Panc1 (cell line): ENCODE measurements at places on chromosomes 3 and 15. TPM values are rescaled to one million over a fixed set of nuclear protein-coding genes. Genes with fewer than 3 reads are reported as not detected.
A peak's percentile ranks its signal among the peaks of the same experiment; 100 is the strongest.

- DNase-seq: no peak
- no peaks in the 10 kb centered on the region for H3K27me3 ChIP-seq
- no peak overlapping the region for H3K4me3 ChIP-seq
- H3K27ac ChIP-seq: no peak overlapping the region
- H3K4me1 ChIP-seq: peaks cover 5% of the 10 kb centered on the region
Observed at GRCh38 chr3:32180141-32180784, 58.2 kb upstream of the CMTM8 start.

DNA sequence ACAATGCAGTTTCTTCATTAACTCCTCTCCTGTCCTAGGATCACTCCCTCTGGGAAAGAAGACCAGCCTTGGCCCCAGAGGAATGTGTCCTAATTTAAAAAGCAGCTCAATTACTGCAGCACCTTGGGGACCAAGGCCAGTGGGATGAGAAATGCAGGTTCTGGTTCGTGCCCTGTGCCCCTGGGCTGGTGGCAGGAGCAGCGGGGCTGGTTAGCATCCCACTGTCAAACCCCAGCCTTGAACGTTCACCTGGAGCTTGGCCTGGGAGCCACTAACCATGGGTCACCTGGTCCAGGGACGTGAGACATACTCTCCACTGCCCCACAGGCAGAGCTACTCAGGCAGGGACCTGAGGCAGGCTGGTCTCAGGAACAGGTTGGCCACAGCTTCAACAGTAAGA is 8.4 kb upstream of the RTP3 start:
- H3K4me1 ChIP-seq: no peaks in the 10 kb centered on the region
- H3K27ac ChIP-seq: no peak overlapping the region
- no peak overlapping the region for H3K4me3 ChIP-seq

DNA sequence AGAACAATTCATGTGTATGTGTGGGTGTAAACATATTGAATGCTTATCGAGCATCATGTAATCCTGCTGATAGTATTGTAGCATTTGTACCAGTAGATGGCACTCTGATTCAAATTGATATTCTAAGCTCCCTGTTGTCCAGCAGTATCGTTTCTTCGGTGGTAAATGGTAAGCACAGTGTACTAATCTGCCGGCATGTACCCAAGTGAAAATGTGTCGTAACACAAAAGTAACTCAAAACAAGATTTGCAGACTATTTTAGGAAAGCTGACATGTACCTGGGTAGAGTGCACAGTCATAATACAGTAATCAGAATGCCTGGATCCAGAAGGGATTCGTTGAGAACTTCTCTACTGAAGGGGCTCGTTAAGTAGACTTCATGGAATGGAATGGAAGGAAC is 31.7 kb upstream of the MNS1 start:
- H3K27ac ChIP-seq: no peak overlapping the region
- peak; percentile 64 for DNase-seq
- H3K36me3 ChIP-seq: no peaks in the 10 kb centered on the region
- H3K27me3 ChIP-seq: no peaks in the 10 kb centered on the region
- no peaks in the 10 kb centered on the region for H3K4me1 ChIP-seq

DNA sequence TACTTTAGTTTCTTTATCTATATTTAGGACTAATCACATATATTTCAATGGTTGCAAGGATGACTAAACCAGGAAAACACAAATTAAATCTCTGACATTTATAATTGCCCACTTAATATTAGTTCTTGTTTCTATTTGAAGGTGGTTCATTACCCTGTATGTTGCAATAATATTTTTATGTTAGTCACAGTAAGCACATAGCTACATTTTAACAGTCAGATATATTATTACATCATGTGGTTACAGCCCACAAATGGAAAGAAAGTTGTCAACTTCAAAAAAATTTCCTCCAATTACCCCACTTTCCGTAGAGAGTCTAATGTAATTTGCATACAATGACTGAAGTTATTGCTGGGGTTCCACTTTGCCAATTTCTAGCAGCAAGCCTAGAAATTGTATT is 114.6 kb downstream of the TUSC7 start:
- H3K27ac ChIP-seq: no peak overlapping the region
- H3K27me3 ChIP-seq: no peaks in the 10 kb centered on the region
- no peak for DNase-seq
- H3K36me3 ChIP-seq: no peaks in the 10 kb centered on the region
- H3K4me1 ChIP-seq: no peaks in the 10 kb centered on the region

CMTM8 gene
- total RNA-seq: 9.8 TPM
